ENCODE measurements at places on chromosomes 7 and 10. TPM values are rescaled to one million over a fixed set of nuclear protein-coding genes. Genes with fewer than 3 reads are reported as not detected.

TRRAP gene
- total RNA-seq = 59.1 TPM

PLXDC2 gene
- not detected for total RNA-seq

ARHGEF35 gene
- 3.6 TPM for total RNA-seq

FAM20C gene
- total RNA-seq = 1.3 TPM

AKR1C4 gene
- not detected for total RNA-seq

DNAJC12 gene
- total RNA-seq = 11.0 TPM

OR2A12 gene
- not detected for total RNA-seq

GRIFIN gene
- not detected for total RNA-seq

LLCFC1 gene
- not detected for total RNA-seq

ITPRID1 gene
- not detected for total RNA-seq

CPN1 gene
- not detected for total RNA-seq

ABCB1 gene
- total RNA-seq = 1.9 TPM

MYL7 gene
- not detected for total RNA-seq

HEPACAM2 gene
- not detected for total RNA-seq

NT5C2 gene
- total RNA-seq = 60.6 TPM

ZNF488 gene
- total RNA-seq = 1.7 TPM

TMEM213 gene
- not detected for total RNA-seq

GIMAP6 gene
- total RNA-seq = 29.4 TPM

SPAG6 gene
- total RNA-seq = 0.62 TPM

MRPS24 gene
- 106 TPM for total RNA-seq

BMPR1A gene
- total RNA-seq = 11.2 TPM

TFEC gene
- total RNA-seq = not detected

CALML5 gene
- not detected for total RNA-seq

LBX1 gene
- not detected for total RNA-seq

KCND2 gene
- total RNA-seq = not detected

HOXA4 gene
- not detected for total RNA-seq

SLC26A5 gene
- total RNA-seq = 0.07 TPM

CRYGN gene
- total RNA-seq = not detected

FEZF1 gene
- total RNA-seq = not detected

FOXI2 gene
- not detected for total RNA-seq

LIPN gene
- not detected for total RNA-seq

OIT3 gene
- not detected for total RNA-seq

EEPD1 gene
- total RNA-seq = 0.67 TPM

RNF133 gene
- total RNA-seq = not detected

TMEM184A gene
- 0.23 TPM for total RNA-seq

DGKB gene
- not detected for total RNA-seq

LEP gene
- total RNA-seq = not detected

CUL2 gene
- total RNA-seq = 49.0 TPM

WNT8B gene
- total RNA-seq = 0.14 TPM

GRM3 gene
- total RNA-seq = not detected

STAG3 gene
- 22.3 TPM for total RNA-seq
